ENCODE measurements at places on chromosomes 16 and 17. TPM values are rescaled to one million over a fixed set of nuclear protein-coding genes. Genes with fewer than 3 reads are reported as not detected.
A peak's percentile ranks its signal among the peaks of the same experiment; 100 is the strongest.

Gene PLA2G10
- total RNA-seq = not detected

Gene IRX5
- total RNA-seq = 2.3 TPM

DNA sequence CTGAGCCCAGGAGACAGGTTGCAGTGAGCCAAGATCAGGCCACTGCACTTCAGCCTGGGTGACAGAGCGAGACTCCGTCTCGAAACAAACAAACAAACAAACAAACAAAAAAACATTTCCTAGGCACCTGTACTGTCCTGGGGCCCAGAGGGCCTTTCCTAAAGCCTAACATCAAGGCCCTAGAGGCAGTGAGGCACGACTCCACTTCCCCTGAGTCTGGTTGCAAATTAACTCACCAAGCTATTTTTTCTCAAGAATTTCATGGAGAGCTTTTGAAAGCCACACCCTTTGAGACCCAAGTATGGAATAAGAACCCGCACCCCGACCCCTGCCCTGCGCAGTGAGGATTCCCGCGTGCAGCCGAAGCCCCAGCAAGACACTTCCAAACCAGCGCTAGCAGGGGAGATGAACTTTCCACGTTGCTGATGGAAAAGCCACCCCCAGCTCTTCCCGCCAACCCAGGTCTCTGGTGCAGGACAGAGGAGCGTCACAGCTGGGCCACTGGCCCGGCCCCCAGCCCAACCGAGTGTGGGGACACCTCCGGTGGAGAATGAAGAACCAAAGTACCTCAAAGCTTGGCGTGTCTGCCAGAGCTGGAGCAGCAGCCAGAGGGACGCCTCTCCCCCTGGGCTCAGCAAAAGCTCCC is 1.2 kb downstream of the CHST5 start:
- no peak for DNase-seq
- no peaks in the 10 kb centered on the region for H3K36me3 ChIP-seq
- no peaks in the 10 kb centered on the region for H3K27me3 ChIP-seq
- no peak overlapping the region for H3K27ac ChIP-seq

- H3K27ac ChIP-seq = no peak overlapping the region
- no peaks in the 10 kb centered on the region for H3K27me3 ChIP-seq
- no peaks in the 10 kb centered on the region for H3K4me1 ChIP-seq
- H3K36me3 ChIP-seq = no peaks in the 10 kb centered on the region
- H3K4me3 ChIP-seq = no peak overlapping the region
Measured at GRCh38 chr16:65195998-65196397, 74.1 kb upstream of the CDH11 start.

- no peak overlapping the region for H3K27ac ChIP-seq
- H3K36me3 ChIP-seq = peaks cover 15% of the 10 kb centered on the region
- H3K4me1 ChIP-seq = peaks cover 23% of the 10 kb centered on the region
- no peak for DNase-seq
Measured at GRCh38 chr17:81579821-81580321, 27.7 kb upstream of the FAAP100 start.

- no peak for DNase-seq
- no peaks in the 10 kb centered on the region for H3K27me3 ChIP-seq
- H3K4me1 ChIP-seq = peaks cover 42% of the 10 kb centered on the region
Measured at GRCh38 chr16:3846595-3847091, 33.9 kb downstream of the CREBBP start.

- no peak overlapping the region for H3K4me3 ChIP-seq
- H3K27me3 ChIP-seq = no peaks in the 10 kb centered on the region
- H3K36me3 ChIP-seq = no peaks in the 10 kb centered on the region
- no peak for DNase-seq
- H3K4me1 ChIP-seq = no peaks in the 10 kb centered on the region
Measured at GRCh38 chr17:52134641-52135040, 23.9 kb downstream of the CA10 start.

- H3K4me3 ChIP-seq = peak overlapping the region; percentile 100
- DNase-seq = no peak
- H3K4me1 ChIP-seq = peaks cover 28% of the 10 kb centered on the region
- H3K27me3 ChIP-seq = no peaks in the 10 kb centered on the region
- peaks cover 23% of the 10 kb centered on the region for H3K36me3 ChIP-seq
- H3K27ac ChIP-seq = peak overlapping the region; percentile 84
Measured at GRCh38 chr16:30786115-30786935, 680 bp downstream of the ZNF629 start.

- H3K27ac ChIP-seq = peak overlapping the region; percentile 48
- H3K36me3 ChIP-seq = no peaks in the 10 kb centered on the region
- H3K4me3 ChIP-seq = no peak overlapping the region
Measured at GRCh38 chr16:77780378-77780837, 8.0 kb upstream of the VAT1L start.

GRCh38 chr17:40791787-40792436 is 7.8 kb downstream of the KRT28 start:
- H3K4me3 ChIP-seq = no peak overlapping the region
- no peaks in the 10 kb centered on the region for H3K4me1 ChIP-seq
- no peaks in the 10 kb centered on the region for H3K27me3 ChIP-seq
- no peak for DNase-seq
- H3K36me3 ChIP-seq = no peaks in the 10 kb centered on the region
- H3K27ac ChIP-seq = no peak overlapping the region

- no peak overlapping the region for H3K27ac ChIP-seq
- peaks cover 5% of the 10 kb centered on the region for H3K36me3 ChIP-seq
- H3K4me3 ChIP-seq = peak overlapping the region; percentile 93
- peaks cover 66% of the 10 kb centered on the region for H3K4me1 ChIP-seq
- no peak for DNase-seq
Measured at GRCh38 chr16:9095656-9096397, 4.4 kb downstream of the HAPSTR1 start.

GRCh38 chr17:2053380-2054261 is 1.3 kb upstream of the HIC1 start:
- DNase-seq = no peak
- no peak overlapping the region for H3K27ac ChIP-seq
- peak overlapping the region; percentile 82 for H3K4me3 ChIP-seq
- H3K4me1 ChIP-seq = peaks cover 46% of the 10 kb centered on the region

DNA sequence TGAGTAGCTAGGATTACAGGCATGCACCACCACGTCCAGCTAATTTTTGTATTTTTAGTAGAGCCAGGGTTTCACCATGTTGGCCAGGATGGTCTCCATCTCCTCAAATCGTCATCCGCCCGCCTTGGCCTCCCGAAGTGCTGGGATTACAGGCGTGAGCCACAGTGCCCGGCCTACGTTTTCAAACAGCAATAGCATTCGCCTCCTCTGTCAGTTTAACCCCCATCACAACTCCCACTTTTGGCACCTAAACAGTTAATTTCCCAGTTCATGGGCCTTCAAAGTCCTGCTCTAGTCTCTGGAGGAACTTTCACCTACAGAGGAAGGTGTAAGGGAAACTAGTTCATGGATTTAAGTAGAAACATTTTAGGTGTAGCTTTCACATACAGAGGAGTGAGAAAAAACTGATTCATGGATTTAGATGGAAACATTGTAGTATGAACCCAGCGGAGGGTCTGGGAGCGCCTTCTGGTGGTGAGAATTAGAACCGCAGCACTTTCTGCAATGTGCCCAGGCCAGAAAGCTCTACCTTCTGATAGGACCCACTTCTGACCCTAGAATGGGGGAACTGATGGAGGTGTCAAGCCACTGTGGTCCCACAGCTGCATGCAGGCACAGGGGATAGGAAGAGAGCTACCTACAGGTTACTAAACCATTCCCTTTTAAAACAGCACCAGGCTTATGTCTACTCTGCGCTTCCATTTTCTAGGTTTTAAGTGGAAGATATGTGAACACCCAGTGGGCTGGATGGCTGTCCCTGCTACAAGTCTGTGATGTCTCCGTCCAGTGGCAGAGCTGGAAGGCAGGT is 12.0 kb upstream of the MEOX1 start:
- peaks cover 16% of the 10 kb centered on the region for H3K4me1 ChIP-seq
- DNase-seq = peak; percentile 35
- H3K27ac ChIP-seq = no peak overlapping the region
- no peak overlapping the region for H3K4me3 ChIP-seq

Measured in thoracic aorta (tissue), 2 donors.